ENCODE measurements at places on chromosomes 7 and 10. TPM values are rescaled to one million over a fixed set of nuclear protein-coding genes. Genes with fewer than 3 reads are reported as not detected.

- no peak for DNase-seq
Measured at GRCh38 chr10:5043716-5044115, 40.1 kb upstream of the AKR1C2 start.

The C10orf62 gene
- total RNA-seq: not detected

The MYOF gene
- 5.4 TPM for total RNA-seq

GRCh38 chr10:96252730-96253129 lies 18.6 kb downstream of the BLNK start:
- no peak for DNase-seq

- no peak for DNase-seq
Measured at GRCh38 chr7:51029131-51029530, 246.4 kb upstream of the GRB10 start.

DNA sequence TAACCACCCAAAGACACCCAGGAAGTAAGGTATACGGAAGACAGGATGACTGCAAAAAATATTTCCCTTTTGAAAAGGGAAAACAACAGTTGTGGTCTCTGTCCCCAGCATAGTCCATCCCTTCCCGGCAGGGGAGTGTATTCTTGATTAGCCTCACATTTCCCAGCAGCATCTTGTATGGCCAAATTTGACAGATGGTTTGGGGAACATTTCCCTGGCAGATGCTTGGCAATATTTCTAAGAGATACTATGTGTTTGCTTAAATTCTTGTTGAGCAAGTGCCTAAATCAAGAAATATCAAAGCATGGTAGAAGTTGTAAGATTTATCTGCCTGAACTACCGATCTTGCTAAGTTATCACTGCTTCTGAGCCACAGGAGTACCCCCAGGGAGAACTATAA lies 56.9 kb upstream of the TPK1 start:
- no peak for DNase-seq
